ENCODE measurements at places on chromosomes 2 and 18.

DNA sequence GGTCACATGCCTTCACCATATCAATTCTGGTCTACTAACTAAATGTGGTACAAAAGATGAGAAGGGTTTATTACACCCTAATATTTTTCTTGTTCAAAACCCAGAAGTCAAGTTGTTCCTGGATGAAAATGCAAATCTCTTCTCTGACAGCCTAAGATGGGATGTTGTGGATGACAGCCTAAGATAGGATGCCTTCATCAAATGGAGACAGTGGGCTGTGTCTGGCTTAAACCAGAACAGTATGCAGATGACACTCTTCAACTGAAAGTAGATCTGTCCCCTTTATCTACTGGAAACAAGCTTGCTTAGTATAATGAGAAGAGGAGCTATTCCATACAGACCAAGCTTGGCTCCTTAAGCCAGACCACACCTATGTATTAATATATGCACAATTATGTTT is 17.7 kb downstream of the NXPH2 start:
- no peak for DNase-seq

DNA sequence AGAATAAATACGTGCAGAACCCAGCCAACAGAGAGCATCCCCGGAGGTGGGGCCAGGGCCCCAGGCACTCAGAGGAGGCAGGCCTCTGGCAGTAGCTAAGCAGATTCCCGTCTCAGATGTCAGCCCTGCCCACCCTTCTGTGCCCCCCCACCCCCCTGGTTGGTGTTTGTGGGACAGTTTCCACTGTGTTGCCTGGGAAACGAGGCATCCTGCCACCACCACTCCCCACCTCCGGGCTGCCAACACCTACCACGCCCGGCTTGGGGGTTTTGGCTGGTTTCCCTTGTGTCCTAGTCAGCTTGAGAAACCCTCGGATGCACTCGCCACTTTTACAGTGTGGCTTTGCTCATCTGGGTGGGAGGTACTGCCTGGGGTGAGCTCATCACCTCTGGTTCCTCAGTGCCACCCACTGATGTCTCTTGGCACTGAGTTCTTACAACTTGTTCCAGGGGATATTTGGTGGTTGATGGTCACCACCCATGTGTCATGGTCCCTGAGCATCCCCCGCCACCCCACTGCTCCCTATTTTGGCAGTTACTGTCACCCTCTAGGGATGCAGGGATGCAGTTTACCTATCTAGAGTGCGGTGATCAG is 72.4 kb upstream of the YWHAQ start:
- DNase-seq = peak; percentile 32

DNA sequence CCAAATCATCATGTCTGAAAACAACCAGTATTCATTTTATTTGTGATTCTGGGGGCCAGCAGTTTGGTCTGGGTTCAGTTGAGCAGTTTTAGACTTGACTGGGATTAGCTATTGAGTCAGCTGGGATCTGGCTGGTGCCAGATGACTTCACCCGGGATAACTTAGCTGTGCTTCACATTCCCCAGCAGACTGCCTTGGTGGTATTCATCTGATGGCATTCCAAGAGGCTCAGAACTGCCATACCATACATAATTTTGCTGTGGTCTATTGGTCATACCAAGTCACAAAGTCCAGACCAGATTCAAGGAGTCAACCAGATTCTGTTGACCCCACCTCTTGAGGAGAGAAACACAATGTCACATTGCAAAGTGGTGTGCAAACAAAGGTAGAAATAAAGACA is 7.8 kb upstream of the FSHR start:
- DNase-seq = no peak

GRCh38 chr2:234968631-234969305 is 17.0 kb downstream of the SH3BP4 start:
- DNase-seq = no peak

GRCh38 chr18:11839556-11839955 is 11.7 kb upstream of the CHMP1B start:
- no peak for DNase-seq

GRCh38 chr2:238339395-238339780 is 19.1 kb downstream of the TRAF3IP1 start:
- DNase-seq = no peak

- DNase-seq = no peak
Observed at GRCh38 chr18:44733754-44734465, 53.2 kb downstream of the SETBP1 start.

DNA sequence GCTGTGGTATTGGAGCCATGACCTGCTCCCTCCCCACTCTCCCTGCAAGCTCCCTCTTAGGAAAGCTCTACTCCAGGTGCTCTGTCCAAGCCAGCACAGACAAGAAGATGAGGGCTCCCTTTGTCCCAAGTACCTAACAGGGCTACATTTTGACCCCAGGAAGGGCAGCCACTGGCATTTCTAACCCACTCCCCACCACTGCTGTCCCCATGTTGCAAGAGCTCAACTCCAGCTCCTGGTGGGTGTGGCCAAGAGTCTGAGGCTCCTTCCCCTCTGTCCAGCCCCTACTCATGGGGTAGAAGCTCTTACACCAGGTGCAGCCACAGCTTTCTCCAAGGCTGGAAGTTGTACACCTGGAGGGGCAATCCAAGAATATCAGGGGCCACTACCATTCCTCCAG is 127.0 kb upstream of the NPAS2 start:
- no peak for DNase-seq

DNA sequence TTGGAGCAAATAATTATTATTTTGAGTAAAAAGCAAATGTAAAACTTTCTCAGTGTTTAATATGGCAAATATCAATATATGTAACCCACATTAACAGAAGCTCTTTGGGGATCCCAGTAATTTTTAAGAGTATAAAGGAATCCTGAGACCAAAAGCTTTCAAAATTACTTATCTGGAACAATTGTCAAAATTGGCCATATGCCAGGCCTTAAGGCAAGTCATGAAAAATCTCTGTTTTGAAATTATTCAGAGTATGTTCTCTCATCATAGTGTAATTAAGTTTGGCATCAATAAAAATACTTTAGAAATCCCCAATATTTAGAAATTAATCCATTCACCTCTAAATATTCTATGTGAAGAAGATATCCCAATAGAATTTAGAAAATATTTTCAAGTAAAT is 225.3 kb upstream of the ARL4C start:
- DNase-seq = no peak
